Muscle of leg (tissue), 16 donors: ENCODE measurements at places on chromosomes 2 and 18. TPM values are rescaled to one million over a fixed set of nuclear protein-coding genes. Genes with fewer than 3 reads are reported as not detected.

The TNFAIP6 gene
- 15.4 TPM for total RNA-seq

The CFAP221 gene
- total RNA-seq = 0.22 TPM

The SLC11A1 gene
- 0.49 TPM for total RNA-seq

DNA sequence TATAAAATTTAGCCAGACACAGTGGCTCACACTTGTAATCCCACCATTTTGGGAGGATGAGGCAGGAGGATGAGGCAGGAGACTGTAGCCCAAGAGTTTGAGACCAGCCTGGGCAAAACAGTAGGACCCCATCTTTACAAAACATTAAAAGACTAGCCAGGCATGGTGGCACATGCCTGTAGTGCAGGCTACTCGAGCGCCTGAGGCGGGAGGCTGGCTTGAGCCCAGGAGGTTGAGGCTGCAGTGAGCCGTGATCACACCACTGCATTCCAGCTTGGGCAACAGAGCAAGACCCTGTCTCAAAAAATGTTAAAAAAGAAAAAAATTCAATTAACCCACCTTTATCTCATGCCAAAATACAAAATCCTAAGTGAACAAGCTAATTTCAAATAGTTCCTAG, 4.0 kb downstream of the REV1 start:
- no peak for DNase-seq

- DNase-seq = peak; percentile 38
These were observed 3.6 kb downstream of the IGFBP2 start for GRCh38 chr2:216636551-216637450.

DNA sequence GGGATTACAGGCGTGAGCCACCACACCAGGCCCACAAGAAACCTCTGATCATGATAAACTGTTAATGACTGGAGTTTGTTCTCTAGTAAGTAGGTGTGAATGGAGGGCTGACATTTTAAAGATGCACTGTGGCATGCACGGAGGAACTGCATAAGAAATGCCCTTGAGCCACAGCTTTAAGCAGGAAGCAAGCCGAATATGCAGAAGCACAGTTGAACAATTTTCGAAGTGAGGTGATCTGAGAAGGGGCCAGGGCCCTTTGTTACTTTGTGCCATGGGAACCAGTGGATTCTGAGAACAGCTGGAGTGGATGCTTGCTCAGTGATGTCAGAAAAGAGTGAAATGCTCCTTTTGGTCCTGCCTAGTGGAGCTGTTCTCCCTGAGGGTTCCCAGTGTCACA, 16.3 kb downstream of the FECH start:
- no peak for DNase-seq
